Epithelial cell of prostate (primary cell): ENCODE measurements at places on chromosomes 1 and 21.

- no peak for DNase-seq
Observed at GRCh38 chr1:201628490-201628889, 89.6 kb downstream of the NAV1 start.

- peak; percentile 27 for DNase-seq
Observed at GRCh38 chr1:56578138-56578962, 1.0 kb downstream of the PLPP3 start.

DNA sequence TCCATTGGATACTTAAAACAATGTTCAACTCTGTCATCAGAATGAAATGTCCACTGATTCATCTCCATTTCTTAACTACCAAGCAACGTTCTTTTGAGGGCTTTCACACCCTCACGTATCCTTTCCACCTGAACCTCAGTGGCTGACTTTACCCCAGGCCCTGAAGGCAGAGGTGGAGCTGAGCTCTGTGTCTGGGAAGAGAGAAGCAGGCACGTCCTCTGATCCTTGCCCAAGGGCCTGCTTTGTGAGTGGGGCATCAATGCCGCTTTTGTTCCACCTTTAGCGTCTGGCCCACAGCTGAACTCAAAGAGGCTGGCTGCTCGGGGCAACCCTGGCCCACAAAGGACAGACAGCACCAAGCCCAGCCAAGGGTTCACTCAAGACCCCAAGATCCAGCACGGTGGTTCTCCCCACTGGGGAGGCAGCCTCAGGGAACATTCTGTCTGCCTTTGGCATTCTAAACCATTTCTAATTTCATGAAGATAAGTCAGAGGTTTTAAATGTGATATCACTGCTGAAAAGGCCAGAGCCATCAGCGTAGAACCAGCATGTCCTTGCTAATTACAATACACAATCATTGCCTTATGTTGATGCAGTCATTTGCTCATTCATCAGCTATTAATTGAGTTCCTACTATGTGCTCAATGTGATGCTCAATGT is 126.0 kb upstream of the UBE2U start:
- DNase-seq: peak; percentile 87

GRCh38 chr1:187817782-187818181 is 989.0 kb downstream of the PLA2G4A start:
- no peak for DNase-seq

- DNase-seq: peak; percentile 12
Observed at GRCh38 chr1:217369996-217370551, 260.8 kb downstream of the GPATCH2 start.

DNA sequence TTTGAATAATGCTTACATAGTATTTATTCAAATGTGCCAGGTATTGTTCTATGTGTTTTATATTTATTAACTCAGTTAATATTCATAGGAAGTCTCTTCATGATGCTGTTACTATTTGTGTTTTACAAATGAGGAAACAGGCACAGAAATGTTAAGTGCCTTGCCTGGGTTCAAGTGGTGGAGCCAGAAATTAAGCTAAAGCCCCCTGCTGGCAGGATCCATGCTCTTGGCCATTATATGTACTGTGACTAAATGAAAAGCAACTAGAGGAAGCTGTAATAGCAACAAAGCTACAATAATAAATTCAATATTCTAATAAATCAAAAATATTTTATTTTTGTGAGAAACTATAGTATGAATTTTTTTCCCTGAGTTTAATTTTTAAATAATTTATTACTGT is 30.0 kb downstream of the IARS2 start:
- DNase-seq: no peak

DNA sequence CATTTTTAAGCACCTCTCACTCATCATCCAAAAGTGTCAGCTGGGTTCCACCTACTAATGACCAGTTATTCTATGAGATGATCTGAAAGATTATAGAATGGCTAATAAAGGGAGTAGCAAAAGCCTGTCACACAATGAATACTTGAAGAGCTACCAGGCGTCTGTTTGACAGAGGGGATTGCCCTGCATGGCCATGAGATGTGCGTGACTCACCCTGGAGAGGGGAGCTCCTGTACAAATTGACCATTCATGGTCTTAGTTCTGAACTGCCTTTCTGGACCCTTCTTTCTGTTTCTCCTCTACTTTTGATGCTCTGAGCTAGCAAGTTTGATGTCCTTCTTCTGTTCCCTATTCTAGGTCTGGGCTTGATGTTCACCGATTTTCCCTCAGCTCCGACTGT is 85.2 kb upstream of the ABCD3 start:
- no peak for DNase-seq

- no peak for DNase-seq
Observed at GRCh38 chr1:109091078-109091838, 694 bp downstream of the TMEM167B start.

- no peak for DNase-seq
Observed at GRCh38 chr1:182110635-182111034, 49.1 kb upstream of the ZNF648 start.

DNA sequence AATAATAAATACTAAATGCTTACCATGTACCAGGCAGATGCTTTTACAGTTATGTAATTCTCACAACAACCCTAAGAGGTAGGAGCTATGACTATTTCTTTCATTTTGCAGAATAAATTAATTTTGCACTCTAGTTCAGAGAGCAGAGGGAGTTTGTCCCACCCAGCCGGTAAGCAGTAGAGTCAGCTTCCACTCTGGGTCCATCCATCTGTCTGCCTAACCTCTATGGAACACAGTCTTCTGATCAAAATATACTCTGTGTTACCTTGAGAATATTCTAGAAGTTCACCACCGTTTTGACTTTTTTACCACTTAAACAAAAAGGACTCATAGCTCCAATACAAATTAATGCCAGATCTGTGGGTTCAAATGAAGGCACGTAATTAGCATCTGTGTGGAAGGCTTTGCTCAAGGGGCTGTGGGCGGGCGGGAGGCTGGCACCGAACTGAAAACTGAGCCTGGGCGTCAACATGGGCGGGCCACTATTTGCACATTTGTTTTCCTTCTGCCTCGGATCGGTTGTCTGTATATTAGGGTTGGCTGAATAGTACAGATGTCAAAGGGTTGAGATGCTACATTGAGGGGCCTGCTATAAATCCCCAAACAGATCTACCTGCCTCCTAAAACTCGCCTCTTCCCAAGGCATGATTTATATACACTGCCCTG is 33.1 kb upstream of the LMO4 start:
- DNase-seq: no peak
